Renal cortex interstitium (tissue), 15 donors: ENCODE measurements at places on chromosomes 6 and 20.

DNA sequence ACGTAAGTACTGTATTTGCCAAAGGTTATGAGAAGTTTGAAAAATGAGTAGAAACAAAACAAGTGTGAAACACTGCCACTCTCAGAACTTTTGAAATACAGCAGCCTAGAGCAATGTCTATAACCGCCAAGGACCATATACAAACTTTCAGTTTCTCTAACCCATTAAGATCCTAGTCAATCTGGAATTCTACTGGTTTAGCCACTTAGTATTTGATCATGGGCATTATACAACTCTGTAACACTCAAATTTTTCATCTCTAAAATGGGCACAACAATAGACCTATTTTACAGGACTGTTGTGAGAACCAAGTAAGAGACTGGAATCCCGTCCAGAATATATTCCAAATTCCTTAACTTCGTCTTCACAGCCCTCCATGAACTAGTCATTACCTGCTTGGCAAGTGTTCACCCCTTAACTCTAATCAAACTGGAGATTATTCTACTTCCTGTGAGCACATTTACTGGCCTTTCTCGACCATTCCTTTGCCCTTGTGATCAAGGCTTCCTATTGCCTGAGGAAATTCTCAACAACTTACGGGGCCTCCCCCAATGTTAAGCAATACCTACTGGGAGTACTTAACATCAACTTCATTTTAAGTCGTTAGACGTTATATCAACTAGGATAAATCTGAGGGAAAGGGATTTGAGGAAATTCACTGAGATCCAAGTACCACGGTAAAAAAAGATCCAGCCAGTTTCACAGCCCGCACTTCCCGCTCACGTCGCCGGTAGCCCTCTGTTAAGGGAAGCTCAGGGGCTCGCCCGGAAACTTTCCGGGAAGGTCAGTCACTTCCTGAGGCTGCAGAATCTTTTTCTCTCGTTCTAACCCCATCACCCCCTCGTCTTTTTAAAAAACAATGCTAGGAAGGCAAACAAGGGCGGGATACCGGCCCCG is 1.1 kb downstream of the EIF2S2 start:
- peak; percentile 9 for DNase-seq

DNA sequence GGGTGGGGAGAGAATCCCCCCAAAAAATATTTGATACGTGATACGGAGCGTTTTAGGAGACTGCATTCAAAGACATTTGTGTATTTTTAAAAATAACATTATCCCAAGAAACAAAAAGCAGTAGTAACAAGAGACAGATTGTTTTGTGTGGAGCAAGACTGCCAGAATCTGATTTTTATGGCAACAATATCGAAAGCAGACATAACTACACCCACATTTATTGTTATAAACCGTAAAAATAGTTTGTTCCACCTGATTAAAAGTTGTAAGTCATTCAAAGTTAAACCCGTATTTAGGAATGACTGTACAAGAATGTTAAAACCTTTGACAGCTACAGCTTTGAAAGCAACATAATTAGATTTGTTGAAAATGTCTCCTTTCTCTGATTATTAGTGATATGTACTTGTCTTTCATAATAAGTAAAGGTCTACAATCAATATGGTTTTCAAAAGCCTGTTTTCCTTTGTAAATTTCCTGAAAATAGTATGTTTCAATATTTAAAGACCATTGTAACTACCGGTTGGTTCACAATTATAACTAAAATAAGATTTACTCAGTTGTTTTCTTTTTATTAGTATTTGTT is 2.7 kb downstream of the EYA4 start:
- DNase-seq = no peak

GRCh38 chr6:126067073-126067472 is 80.7 kb downstream of the TRMT11 start:
- no peak for DNase-seq

DNA sequence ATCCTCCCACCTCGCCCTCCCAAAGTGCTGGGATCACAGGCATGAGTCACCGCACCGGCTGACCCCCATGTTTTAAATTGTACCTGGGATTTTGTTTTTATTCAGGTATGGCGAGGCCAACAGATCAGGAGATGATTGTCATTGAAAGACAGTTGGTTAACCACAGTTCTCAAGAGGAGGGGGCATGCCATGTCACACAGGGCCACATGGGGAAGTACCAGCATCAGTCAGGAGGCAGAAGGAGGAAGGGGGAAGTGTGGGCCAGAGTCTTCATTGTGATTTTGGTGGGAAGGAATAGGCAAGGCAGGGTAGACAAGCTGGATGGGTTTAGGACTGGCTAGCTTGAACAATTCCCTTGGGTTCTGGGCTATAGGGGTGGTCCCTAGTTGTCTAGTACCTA is 9.9 kb upstream of the MMP9 start:
- DNase-seq = no peak

DNA sequence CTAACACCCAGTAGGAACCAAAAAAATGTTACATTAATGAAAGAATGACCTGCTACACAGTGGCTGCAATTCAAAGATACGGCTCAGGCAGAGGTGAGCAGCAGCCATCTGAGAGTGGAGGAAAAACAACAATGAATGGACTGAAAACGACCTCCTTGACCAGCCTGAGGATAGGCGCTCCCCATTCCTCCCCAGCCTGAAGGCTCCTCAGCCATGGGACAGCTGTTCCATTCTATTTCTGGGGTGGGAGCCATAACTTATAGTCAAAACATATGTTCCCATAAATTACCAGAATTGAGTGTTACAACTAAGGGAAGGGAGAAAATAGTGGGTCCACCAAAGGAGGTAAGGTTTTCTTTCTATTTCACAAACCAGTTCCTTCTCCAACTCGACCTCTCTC is 27.2 kb downstream of the FYN start:
- no peak for DNase-seq

DNA sequence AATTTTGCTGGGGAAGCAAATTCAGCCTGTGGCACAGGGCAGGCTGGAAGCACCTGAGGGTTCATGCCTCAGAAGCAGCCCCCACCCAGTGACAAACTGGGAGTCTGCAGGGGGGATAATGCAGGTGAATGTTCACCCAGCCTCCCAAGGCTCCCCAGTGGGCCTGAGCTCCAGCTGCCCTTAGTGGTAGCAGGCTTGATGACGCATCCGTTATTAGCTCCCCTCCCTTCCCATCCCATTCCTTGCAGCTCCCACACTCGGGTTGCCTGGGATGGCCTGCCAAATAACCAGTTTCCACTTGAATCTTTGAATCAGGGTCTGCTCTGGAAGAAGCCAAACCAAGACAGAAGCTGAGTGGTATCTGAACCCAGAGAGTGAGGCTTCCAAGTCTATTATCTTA is 15.8 kb downstream of the KCNK15 start:
- DNase-seq = no peak

GRCh38 chr6:87723170-87724078 is 21.4 kb upstream of the AKIRIN2 start:
- no peak for DNase-seq

DNA sequence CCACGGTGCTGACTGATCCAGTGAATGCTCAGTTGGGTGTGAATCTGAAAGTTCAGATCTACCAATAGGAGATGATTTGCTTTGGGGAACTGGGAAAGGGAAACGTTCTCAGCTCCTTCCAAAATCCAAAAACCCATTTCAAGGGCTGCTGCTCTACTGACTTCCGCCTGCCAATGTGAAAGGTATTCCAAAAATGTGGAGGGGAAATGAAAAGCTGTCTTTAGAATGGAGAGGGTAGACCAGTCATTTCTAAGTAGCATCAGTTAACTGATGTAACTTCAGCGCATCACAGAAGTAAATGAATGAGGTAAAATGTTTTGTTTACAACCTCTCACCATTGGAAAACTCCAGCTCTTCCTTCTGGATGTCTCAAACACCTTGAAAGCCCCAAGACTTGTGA is 19.6 kb upstream of the EYA2 start:
- no peak for DNase-seq

- DNase-seq = no peak
Measured at GRCh38 chr6:36329798-36330291, 6.8 kb downstream of the BNIP5 start.

DNA sequence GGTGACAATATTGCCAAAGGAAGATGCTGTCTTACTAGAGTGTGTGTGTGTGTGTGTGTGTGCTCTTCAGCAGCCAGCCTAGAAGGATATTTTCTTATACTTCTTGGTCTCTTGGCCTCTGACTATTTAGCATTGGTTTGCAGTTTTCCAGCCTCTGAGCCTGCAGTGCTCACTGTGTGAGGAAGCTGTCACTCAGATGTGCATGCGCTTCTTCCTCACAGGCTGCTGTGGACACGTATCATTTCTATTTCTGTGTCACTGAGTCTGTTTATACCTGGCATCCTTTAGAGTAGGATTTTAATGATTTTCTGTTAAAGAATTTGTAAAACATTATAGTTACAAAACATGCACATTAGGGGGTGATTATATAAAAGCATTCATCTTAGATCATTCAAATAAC is 83.3 kb downstream of the ALDH8A1 start:
- no peak for DNase-seq

DNA sequence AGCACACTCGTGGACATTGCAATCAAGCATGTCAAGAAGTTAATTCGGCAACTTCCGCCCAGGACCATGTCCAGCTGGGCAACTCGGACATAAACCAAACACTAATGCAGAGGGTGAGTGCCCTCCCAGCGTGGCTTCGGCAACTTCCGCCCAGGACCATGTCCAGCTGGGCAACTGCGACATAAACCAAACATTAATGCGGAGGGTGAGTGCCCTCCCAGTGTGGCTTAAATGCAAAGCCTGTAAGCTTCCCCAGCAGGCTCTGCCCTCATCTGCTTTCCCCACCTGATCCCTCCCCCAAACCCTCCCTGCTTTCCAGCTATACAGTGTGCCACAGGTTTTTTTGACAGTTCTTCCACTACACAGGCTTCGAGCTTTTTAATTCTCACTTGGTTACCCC is 143.4 kb downstream of the PXDC1 start:
- no peak for DNase-seq

DNA sequence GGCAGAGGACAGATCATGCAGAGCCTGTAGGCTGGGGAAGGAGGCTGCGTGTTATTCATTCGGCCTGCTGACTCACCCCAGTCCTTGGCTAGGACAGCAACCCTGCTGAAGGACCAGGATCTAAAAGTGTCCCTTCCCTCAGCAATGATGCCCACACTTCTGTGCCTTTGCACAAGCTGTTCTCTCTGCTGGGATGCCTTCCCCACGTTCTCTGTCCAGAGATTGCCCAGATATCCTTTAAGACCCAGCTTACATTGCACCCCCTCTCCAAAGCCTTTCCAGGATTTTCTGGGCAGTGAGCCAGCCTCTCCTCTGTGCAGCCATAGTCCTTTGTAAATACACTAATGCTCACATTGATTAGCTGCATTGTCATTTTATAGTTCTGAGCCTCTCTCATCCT is 99.3 kb upstream of the CHD6 start:
- DNase-seq = no peak
